ENCODE measurements at places on chromosomes 6 and 20.

GRCh38 chr6:35058865-35059522 is 82.1 kb downstream of the TCP11 start:
- DNase-seq = no peak

GRCh38 chr6:145787688-145788087 is 26.9 kb downstream of the FBXO30 start:
- no peak for DNase-seq

DNA sequence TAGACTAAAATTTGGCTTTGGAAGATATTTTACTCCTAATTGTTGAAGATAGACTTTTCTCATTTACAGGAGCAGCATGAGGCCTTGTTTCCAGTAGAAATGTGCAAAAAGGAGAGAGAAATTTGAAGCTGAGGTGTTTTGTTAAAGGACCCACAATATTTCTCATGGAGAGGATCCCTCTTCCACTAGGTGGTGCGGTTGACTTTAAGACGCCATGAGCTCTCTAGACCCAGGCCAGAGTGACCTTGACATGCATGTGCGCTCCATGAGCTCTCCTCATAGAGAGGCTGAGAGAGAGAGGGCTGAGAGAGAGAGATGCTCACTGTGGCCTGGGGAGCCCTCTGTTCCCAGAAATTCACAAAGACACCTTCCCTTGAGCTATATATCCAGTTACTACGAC is 861.2 kb upstream of the EYS start:
- DNase-seq = no peak

GRCh38 chr20:32429343-32429742 is 71.2 kb downstream of the ASXL1 start:
- no peak for DNase-seq

DNA sequence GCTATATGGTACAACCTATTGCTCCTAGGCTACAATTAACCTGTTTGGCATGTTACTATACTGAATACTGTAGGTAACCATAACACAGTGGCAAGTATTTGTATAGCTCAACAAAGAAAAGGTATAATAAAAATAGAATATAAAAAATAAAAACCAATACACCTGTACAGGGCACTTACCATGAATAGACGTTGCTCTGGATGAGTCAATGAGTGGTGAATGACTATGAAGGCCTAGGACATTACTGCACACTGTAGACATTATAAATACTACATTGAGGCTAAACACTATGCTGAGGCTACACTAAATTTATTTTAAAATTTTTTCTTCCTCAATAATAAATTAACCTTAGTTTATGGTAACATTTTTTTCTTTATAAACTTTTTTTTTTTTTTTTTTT is 18.6 kb downstream of the ELOVL5 start:
- no peak for DNase-seq
